ENCODE measurements at places on chromosomes 5 and 9. TPM values are rescaled to one million over a fixed set of nuclear protein-coding genes. Genes with fewer than 3 reads are reported as not detected.

CAMK4 gene
- 0.36 TPM for total RNA-seq

AGXT2 gene
- not detected for total RNA-seq

CER1 gene
- not detected for total RNA-seq

WDR41 gene
- total RNA-seq = 28.5 TPM

CLTA gene
- total RNA-seq = 60.4 TPM

GPR150 gene
- 0.14 TPM for total RNA-seq

FBP1 gene
- total RNA-seq = 0.74 TPM

BRD3 gene
- 24.7 TPM for total RNA-seq

PCDHB16 gene
- total RNA-seq = 1.4 TPM

GDA gene
- 0.85 TPM for total RNA-seq

POU5F2 gene
- total RNA-seq = 0.16 TPM

LCN9 gene
- total RNA-seq = not detected

ZDHHC11 gene
- 18.7 TPM for total RNA-seq

GMCL2 gene
- total RNA-seq = not detected
